Left ventricle myocardium superior (tissue), 1 donor: ENCODE measurements at places on chromosomes 7 and 10.

- peak; percentile 54 for DNase-seq
Observed at GRCh38 chr7:117872561-117873309, 506 bp downstream of the CTTNBP2 start.

GRCh38 chr10:110788620-110789385 is 82.9 kb upstream of the PDCD4 start:
- DNase-seq, result no peak

DNA sequence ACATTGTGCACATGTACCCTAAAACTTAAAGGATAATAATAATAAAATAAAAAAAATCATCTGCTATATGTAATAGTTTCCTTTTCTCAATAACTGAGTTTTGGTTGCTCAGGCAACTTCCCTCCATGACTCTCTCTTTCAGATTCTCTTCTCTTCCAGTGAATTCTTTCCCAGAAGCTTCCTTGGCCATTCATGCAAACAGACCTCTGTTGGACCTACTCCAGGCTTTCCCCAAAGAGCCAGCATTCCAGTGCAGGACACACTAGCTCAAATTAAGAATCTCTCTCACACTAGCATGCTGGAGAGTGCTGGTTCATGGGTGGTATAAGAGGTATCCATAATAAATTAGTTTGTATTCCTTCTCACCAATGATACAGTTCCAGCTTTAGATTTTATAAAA is 31.0 kb upstream of the ZEB1 start:
- no peak for DNase-seq

GRCh38 chr10:11345224-11346054 is 266.0 kb downstream of the USP6NL start:
- no peak for DNase-seq

GRCh38 chr10:3622845-3623621 is 162.0 kb downstream of the KLF6 start:
- DNase-seq, result no peak

DNA sequence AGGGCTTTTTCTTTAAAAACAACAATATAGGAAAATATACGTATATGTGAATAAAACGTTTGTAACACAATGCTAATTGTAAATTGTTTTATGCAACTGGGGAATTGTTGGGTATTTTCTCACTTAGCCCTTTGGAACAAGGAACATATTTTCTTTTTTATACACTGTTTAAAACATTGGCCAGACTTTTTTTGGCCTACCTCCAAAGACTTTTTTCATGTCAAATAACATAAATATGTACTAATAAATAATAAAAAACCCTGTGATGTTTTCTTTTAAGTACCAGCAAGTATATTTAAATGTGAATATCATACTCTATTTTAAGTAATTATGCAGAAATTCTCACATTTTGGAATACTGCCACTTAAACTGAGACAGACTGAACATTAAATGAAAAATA is 15.7 kb downstream of the TMEM106B start:
- no peak for DNase-seq

DNA sequence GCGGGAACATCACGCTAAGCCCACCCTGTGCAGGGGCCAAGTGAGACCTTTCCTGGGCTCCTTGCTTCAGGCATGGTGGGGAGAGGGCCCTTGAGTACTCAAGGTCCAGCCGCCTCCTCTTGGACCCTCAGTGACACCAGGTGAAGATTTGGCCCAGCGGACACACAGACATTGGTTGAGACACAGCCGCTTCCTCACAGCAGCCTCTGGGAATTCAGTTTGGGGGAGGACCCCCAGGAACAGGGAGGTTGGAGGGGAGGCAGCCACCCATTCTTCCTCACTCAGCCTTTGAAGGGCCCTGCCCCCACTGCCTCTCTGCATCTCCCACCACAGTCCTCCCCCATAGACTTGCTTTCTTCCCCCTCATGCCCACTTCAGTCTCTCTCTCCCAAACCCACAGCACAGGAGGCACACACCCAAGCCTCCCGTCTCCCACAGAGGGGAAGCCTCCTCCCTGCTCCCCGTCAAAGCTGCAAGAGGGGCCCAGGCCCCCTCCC is 31.9 kb downstream of the ANXA8 start:
- no peak for DNase-seq

- no peak for DNase-seq
Observed at GRCh38 chr7:124196519-124196918, 163.7 kb upstream of the TMEM229A start.

GRCh38 chr7:73847941-73848723 is 5.8 kb upstream of the METTL27 start:
- peak; percentile 1 for DNase-seq

GRCh38 chr10:23362069-23362830 is 17.7 kb upstream of the C10orf67 start:
- DNase-seq, result no peak

DNA sequence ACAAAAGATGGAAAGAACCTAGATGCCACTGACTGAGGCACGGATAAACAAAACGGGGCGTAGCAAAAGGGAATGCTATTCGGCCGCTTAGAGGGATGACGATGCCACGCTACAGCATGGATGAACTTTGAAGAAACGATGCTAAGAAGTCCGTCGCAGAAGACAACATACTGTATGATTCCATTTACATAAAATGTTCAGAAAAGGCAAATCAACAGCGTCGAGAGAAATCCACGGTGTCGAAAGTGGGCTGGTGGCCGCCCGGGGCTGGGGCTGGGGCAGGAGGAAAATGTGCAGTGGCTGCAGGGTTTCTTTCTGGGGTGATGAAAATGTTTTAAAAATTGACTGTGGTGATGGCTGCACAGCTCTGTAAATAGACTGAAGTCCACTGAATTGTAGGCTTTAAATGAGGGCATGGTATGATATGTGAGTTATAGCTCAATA is 24.1 kb downstream of the GNA12 start:
- no peak for DNase-seq

- no peak for DNase-seq
Observed at GRCh38 chr7:21106296-21106732, 319.6 kb upstream of the SP8 start.

- DNase-seq, result no peak
Observed at GRCh38 chr10:61391281-61391680, 61.9 kb downstream of the TMEM26 start.

DNA sequence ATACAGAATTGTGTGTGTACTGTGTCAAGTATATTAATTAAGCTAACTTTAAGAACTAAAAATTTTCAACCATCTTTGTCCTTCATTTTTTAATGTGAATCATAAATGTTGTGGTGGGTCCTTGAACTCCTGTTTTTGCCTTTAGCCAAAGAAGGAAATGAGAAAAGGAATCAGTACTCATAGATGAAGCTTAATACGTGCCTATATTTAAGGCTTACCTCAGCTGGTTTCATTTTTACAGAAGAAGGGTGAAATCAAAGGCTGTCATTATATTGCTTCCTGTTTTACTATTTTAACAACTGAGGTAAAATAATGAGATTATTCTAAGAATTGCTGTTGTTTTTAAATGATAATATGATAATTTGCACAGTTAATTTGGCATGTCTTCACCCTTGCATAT is 6.3 kb upstream of the SNX13 start:
- no peak for DNase-seq

DNA sequence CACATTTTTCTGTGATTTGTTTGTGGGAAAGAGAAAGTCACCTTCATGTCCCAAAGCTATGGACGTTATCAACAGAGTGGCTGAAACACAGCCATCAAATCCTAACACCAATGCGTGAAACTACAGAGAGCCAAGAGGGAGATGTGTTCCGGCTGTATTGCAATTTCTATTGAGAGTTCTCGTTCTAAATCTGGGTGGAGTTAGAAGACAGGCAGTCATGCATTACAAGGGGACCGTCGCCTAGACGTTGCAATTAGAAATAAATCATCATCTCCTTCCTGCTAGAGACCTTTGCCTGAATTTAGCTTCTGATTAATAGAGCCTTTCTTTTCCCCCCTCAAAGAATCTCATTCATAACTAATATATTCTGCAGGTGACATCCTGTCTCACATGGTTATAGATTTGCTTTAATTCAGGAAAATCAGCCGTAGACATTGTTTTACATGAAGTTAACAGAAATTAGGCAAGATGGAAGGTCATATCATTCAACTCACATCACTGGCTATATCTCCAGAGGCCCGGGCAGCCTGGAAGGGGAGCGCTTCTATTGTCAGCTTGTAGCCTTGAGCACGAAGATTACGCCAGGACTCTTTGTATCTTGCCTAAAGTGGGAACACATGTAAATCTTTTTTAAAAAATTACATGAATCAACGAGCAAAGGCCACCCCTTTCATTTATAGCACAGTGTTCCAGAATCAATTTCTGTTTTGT is 52.6 kb downstream of the HABP2 start:
- no peak for DNase-seq

GRCh38 chr7:80732630-80733029 is 94.2 kb downstream of the CD36 start:
- no peak for DNase-seq

DNA sequence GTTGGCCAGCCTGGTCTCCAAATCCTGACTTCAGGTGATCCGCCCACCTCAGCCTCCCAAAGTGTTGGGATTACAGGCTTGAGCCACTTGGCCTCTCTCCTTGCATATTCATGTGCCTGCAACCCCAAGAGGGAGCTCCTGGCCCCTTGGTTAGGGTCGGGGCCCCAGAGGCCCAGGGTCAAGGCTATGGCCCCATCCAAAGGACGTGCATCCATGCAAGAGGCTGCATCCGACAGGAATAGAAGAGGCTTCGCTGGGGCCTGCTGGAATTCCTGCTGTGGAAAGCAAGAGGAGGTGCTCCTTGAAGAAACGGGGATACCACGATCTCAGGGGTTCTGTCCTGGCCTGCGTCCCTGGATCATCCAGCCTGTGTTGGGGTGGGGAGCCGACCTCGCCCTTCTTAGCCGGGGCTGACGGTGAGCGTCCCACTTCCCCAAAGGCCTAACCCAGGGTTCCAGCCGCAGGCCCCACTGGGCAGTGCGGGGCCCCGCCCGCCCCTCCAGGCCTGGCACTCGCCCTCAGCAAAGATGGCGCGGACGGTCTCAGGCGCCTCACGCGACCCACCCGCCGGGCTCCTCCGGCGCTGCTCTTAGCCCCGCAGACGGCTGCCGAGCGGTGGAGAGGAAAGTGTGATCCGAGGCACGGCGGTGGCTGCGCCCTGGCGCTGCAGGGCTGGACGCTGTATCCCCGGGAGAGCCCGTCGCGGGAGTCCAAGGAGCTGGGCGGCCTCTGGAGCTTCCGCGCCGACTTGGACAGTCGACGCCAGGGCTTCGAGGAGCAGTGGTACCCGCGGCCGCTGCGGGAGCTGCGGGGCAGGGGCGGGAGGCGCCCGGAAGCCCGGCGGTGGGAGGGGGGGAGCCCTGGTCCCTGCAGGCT is 54.7 kb downstream of the ZNF727 start:
- DNase-seq, result no peak

- DNase-seq, result no peak
Observed at GRCh38 chr10:45625879-45626278, 46.7 kb downstream of the ZFAND4 start.

DNA sequence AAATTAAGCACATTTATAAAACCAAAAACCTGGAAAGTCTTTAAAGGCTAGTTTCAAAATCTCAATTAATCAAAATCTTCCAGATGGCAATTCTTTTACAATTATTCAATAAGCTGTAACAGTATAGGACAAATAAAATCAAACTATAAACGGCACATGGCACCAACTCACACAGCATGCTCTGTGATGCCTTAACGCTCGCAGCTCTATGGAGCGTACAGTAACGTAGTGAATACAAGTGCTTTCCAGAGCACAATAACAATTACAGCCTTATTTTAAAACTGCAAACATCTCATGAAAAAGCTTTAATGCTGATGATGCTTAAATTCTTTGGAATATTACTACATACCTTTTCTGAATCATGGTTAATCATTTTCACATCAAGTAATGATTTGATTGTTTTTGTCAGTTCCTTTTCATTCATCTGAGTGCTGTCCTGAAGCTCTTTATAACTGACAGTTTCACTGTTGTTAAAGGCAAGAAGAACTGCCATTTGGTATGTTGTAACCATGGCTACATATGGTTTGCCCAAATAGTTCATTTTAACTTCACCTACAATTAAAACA is 74.2 kb downstream of the CUL2 start:
- DNase-seq, result no peak

GRCh38 chr7:99730238-99730810 is 4.7 kb downstream of the CYP3A7 start:
- DNase-seq, result no peak

DNA sequence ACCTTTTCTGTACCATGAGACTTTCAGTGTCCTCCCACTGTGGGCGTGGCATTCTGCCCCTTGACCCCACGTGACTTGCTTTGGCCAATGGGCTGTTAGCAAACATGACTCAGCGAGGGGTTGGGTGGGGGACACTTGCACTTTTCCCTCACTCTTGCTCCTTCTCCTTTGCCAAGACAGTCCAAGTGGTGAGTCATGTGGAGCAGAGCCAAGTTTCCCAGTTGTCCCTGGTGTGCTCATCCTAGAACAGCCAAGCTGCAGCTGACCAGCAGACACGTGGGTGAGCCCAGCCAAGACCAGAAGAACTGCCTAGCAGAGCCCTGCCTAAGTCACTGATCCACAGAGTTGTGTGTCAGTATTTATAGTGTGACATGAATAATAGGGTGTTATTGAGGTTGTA is 82.8 kb upstream of the CPXM2 start:
- no peak for DNase-seq

GRCh38 chr10:12984165-12984747 is 17.3 kb downstream of the CCDC3 start:
- no peak for DNase-seq

DNA sequence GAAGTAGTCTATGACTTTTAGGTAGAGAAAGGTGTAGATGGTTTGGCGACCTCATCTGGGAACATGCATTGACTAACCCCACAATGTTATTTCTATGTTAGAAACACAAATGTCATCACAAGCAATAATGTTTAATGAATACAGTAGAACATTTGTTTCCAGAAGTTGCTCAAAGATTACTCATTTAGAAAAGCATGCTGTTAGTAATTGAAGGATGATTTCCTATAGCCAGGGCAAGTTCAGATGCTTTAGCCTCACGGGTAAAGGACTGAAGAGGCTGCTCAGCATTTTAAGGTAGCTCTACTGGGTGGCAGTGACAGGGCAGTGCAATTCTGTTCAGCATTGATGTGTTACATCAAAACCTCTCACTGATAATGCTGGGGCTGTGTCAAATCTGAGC is 199.3 kb upstream of the FZD1 start:
- DNase-seq, result no peak

GRCh38 chr10:113576852-113577251 is 24.0 kb downstream of the HABP2 start:
- no peak for DNase-seq

GRCh38 chr7:101185258-101185839 is 5.3 kb upstream of the NAT16 start:
- no peak for DNase-seq

- no peak for DNase-seq
Observed at GRCh38 chr7:23685731-23686130, 5.7 kb downstream of the FAM221A start.

DNA sequence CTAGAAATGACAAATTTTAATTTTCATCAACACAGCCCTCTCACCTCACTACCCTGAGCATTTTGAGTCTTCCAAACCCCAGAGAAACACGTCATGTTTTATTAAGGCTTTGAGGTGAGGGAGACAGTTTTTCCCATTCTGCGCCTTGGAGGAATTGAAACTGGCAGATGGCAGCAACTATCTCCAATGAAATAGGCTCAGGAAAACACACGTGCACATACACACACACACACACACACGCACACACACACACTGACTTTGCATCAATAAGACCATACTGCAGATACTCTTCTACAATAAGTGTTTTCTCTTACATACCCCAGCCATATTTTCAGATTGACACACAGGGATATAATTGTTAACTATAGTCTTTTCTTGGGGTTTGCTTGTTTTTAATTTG is 3.2 kb upstream of the SFTPA2 start:
- no peak for DNase-seq
